DMS 273 treated with DMSO at 0.1 percent for 48 hours (cell line): ENCODE measurements at places on chromosomes 13 and 19.

DNA sequence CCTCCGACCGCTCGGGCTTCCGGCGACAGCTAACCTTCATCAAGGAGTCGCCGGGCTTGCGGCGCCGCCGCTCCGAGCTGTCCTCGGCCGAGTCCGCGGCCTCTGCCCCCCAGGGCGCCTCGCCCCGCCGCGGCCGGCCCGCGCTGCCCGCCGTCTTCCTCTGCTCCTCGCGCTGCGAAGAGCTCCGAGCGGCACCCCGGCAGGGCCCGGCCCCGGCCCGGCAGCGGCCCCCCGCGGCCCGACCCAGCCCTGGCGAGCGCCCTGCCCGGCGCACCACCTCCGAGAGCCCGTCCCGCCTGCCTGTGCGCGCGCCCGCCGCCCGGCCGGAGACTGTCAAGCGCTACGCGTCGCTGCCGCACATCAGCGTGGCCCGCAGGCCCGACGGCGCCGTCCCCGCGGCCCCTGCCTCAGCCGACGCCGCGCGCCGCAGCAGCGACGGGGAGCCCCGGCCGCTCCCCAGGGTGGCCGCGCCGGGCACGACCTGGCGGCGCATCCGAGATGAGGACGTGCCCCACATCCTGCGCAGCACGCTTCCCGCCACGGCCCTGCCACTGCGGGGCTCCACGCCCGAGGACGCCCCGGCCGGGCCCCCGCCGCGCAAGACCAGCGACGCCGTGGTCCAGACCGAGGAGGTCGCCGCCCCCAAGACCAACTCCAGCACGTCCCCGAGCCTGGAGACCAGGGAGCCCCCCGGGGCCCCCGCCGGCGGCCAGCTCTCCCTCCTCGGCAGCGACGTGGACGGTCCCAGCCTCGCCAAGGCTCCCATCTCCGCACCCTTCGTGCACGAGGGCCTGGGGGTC is 9.6 kb downstream of the C19orf25 start:
- no peak for DNase-seq

GRCh38 chr19:45933759-45934158 is 19.2 kb upstream of the NANOS2 start:
- DNase-seq, result no peak

DNA sequence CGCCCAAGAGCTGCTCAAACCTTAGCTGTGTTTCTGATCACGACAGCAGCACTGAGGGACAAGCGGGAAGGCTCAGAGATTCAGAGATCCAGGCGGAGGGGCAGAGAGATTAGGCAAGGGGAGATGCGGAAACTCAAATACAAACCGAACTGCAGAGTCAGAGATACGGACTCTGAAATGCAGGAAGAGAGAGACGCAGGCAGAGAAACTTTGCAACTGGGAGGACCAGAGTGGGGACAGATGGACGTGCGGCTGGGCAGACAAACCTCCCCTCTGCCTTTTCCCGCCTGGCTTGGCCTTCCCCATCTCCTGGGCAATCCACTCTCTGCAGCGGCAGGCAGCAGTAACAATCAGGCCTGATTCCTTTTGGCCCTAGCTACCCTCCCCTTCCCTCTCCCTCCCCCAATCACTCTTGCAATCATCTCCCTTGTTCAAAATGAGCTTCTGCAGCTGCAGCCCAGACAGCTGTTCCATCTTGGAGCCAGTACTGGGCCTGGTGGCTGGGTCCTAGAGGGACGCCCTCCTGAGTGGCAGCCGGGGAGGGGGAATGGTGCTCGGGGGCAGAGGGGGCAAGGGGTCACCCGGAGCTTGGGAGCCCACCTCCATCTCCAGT is 29.7 kb downstream of the OLFM2 start:
- DNase-seq, result no peak

- no peak for DNase-seq
These were observed 20.5 kb upstream of the RASA3 start for GRCh38 chr13:114152831-114153371.

GRCh38 chr19:49447485-49448431 is 3.9 kb downstream of the PIH1D1 start:
- DNase-seq, result no peak

- no peak for DNase-seq
These were observed 278 bp upstream of the ZNF274 start for GRCh38 chr19:58182577-58182988.

DNA sequence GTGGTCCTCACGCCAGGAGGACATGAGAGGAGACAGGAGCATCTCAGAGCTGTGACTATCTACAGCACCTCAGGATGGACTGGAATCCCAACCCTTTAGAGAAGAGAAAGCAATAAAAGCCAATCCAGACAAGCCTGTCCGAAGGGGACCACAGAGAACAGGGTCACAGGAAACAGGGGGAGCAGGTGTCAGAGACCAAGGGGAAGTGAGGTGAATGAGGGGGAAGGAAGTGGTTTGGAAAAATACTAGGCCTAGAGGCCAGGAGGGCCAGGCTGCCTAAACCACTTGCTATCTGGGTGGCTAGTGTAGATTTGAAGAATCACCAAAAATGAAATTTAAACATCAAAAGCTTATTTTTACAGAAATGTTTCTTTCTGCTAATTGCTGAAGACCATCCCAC is 16.2 kb downstream of the TMTC4 start:
- DNase-seq, result no peak
